NCI-H146 (cell line): ENCODE measurements at places on chromosomes 6 and 20.

DNA sequence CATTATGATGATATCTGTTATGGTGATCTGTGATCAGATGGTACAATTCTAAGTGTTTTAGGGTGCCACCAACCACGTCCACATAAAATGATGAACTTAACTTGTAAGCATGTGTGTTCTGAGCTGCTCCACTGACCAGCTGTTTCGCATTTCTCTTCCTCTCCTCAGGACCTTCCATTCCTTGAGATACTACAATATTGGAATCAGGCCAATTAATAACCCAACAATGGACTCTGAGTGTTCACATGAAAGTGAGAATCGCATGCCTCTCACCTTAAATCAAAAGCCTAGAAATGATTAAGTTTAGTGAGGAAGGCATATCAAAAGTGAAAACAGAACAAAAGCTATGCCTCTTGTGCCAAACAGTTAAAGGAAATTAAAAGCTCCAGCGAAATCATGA is 114.6 kb downstream of the MAN1A1 start:
- DNase-seq = no peak

DNA sequence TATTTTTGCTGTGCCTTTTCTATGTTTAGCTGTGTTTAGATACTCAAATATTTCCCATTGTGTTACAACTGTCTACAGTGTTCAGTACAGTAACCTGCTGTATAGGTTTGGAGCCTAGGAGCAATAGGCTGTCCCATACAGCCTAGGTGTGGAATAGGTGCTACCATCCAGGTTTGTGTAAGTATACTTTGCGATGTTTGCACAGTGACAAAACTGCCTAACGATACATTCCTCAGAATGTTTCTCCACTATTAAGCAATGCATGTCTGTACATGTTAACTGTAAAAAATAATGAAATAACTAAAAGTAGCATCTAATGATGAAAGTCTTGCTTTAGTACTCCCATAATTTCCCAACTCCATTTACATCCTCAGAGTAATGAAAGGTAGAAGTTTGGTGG is 46.0 kb downstream of the SERAC1 start:
- DNase-seq = no peak

DNA sequence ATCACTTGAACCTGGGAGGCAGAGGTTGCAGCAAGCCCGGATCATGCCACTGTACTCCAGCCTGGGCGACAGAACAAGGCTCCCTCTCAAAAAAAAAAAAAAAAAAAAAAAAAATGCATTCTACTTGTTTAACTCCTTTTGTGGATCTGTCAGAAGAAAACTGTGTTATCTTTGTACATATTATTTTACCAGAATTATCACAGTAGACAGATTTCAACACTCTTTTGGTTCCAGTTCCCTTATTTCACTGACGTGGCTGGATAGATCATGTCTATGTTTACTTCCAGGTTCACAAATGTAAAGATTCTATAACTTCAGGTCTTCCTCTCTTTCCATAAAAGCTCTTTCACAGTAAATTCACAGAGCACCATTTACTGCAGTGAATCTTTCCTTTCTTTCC is 18.4 kb downstream of the NUDT3 start:
- DNase-seq = no peak

DNA sequence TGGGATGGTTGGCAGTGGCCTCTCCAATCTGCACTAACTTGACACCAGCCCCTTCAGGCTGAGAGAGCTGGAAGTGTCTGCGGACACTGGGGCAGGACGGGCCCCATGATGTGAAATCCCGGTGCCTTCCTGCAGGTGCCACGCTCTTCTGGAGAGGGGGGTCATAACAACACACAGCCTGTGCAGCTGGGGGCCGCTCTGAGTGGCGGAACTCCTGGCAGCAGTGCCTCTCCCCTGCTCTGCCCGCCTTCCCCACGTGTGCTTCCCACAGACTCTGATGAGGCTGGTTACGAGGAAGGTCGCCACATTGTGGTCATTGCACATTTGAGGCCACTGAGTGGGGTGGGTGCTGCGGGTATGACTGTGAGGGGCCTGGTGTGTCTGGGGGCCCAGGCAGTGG is 145.2 kb downstream of the DTNBP1 start:
- DNase-seq = no peak

- no peak for DNase-seq
These were observed 13.6 kb downstream of the ARID1B start for GRCh38 chr6:156790711-156791319.

DNA sequence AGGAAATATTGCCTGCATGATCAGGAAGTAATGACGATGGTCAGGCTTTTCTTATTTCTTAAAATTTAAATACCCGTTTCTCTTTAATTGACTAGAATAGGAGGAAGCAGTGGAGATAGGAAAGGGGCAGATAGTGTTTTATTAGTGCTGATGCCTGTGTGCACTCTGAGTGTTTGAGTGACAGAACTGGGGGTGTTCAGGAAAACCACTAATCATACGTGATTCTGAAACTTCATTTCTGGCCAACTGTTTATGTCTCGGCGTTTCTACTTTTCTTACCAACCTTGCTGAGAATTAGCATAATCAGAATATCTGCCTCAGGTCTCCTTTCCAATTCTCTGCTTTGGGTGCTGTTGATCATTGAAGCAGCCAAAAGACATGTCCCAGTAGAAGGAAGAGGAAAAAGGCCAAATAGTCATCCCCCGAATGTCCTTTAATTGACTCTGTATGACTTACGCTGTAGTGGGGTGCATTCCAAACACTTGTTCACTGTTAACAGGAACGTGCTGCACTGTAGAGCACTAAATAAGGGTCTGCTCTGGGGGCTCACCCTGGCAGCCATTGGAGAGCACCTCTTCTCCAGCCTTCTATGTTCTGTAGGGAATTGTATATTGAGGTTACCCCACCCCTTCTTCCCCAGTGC is 152.9 kb downstream of the JARID2 start:
- DNase-seq = no peak

GRCh38 chr6:14444295-14444972 is 326.9 kb downstream of the CD83 start:
- peak; percentile 27 for DNase-seq

DNA sequence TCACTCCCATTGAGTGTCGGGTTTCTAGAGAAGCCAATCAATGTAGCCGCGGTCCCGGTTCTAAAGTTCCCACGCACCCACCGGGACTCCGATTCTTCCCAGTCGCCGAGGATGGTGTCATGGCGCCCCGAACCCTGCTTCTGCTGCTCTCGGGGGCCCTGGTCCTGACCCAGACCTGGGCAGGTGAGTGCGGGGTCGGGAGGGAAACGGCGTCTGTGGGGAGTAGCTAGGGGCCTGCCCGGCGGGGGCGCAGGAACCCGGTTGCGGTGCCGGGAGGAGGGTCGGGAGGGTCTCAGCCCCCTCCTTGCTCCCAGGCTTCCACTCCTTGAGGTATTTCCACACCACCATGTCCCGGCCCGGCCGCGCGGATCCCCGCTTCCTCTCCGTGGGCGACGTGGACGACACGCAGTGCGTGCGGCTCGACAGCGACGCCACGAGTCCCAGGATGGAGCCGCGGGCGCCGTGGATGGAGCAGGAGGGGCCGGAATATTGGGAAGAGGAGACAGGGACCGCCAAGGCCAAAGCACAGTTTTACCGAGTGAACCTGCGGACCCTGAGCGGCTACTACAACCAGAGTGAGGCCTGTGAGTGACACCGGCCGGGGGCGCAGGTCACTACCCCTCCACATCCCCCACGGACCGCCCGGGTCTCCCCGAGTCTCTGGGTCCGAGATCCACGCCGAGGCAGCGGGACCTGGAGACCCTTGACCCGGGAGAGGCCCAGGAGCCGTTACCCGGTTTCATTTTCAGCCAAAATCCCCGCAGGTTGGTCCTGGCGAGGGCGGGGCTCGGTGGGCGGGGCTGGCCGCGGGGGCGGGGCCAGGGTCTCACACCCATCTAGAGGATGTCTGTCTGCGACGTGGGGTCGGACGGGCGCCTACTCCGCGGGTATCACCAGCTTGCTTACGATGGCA is 35.2 kb upstream of the HLA-G start:
- DNase-seq = peak; percentile 16
